ENCODE measurements at places on chromosomes 4 and X. TPM values are rescaled to one million over a fixed set of nuclear protein-coding genes. Genes with fewer than 3 reads are reported as not detected.

The SMIM10 gene
- total RNA-seq, result 4.4 TPM

The FAM3A gene
- 35.3 TPM for total RNA-seq

The HTR2C gene
- total RNA-seq, result not detected

DNA sequence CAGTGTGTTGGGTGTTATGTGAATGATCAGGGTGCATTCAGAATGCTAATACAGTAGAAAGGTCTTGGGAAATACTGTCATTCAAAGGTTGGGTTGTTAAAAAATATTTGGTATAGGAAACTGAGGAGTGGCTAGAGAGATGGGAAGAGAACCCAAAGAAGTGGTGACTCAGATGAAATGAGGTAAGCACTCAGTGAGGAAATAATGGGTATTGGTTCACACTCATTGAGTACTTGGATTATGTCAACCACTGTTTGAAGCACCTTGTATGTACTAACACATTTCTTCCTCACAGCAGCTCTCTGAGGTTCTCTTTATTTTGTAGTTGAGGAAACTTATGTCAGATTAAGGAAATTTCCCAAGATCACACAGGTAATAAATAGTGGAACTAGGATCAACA, 40.8 kb upstream of the NUDT6 start:
- no peak for DNase-seq
- H3K4me3 ChIP-seq, result no peak overlapping the region
- H3K27ac ChIP-seq, result no peak overlapping the region
- H3K4me1 ChIP-seq, result no peaks in the 10 kb centered on the region
- no peaks in the 10 kb centered on the region for H3K36me3 ChIP-seq

- H3K36me3 ChIP-seq, result no peaks in the 10 kb centered on the region
- no peaks in the 10 kb centered on the region for H3K27me3 ChIP-seq
- DNase-seq, result no peak
- no peak overlapping the region for H3K27ac ChIP-seq
- no peaks in the 10 kb centered on the region for H3K4me1 ChIP-seq
These were observed 47.9 kb downstream of the CXCL1 start for GRCh38 chr4:73917081-73917501.

- no peak overlapping the region for H3K4me3 ChIP-seq
- H3K4me1 ChIP-seq, result no peaks in the 10 kb centered on the region
- H3K36me3 ChIP-seq, result no peaks in the 10 kb centered on the region
These were observed 165.8 kb upstream of the CYSLTR1 start for GRCh38 chrX:78493180-78493579.

GRCh38 chr4:95000076-95000648, 242.4 kb downstream of the BMPR1B start:
- H3K4me3 ChIP-seq, result no peak overlapping the region
- no peak for DNase-seq
- H3K27ac ChIP-seq, result no peak overlapping the region
- H3K27me3 ChIP-seq, result no peaks in the 10 kb centered on the region
- H3K4me1 ChIP-seq, result no peaks in the 10 kb centered on the region
- no peaks in the 10 kb centered on the region for H3K36me3 ChIP-seq

DNA sequence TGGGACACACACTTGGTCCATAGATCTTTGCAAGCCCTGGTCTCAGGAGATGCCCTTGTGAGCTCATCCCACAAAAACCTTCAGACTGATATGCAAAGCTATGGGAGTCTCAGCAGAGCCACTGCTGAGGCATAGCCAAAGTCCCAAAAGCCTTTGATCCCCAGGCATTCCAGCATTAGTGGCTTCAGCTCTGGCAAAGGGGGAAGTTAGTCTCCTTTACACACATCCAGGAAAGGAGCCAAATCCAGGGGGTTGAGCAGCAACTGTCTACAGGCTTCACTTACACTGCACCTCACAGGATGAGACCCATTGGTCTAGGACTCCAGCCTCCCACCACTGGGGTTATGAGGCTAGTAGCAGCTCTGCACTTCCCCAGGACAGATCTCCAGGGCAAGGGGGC, 14.0 kb downstream of the PF4 start:
- H3K27ac ChIP-seq, result no peak overlapping the region
- H3K4me1 ChIP-seq, result no peaks in the 10 kb centered on the region
- no peaks in the 10 kb centered on the region for H3K36me3 ChIP-seq
- no peak overlapping the region for H3K4me3 ChIP-seq

DNA sequence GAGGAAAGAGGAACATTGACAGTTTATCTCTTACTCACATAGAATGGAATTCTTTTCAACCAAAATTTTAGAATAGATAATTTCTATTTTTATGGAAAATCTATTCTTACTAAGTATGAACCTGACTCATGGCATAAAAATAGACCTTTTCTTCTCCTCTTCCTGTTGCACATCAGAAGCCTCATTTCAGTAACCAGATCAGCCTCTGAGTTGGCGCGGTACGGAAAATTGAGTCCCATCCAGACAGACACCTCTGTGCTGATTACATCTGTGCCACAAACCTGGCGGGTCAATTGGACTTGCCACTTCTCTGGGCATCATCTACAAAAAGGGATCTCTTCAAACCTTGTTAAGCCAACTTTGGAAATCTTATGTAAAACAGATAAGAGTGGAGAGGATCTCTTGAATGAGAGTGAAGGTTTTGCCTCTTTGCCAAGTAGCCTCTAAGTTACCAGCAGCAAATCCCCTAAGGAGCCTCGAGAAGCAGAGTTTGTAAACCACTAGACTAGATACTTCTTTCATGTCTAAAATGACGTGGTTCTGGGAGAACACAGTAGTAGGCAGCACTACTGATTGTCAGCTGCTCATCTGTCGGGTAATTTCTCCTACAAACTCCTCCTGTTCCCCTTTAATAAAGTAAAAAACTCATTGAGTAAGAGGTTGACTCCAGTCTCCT, 37.4 kb downstream of the TENM3 start:
- H3K4me1 ChIP-seq, result no peaks in the 10 kb centered on the region
- H3K27ac ChIP-seq, result no peak overlapping the region
- H3K4me3 ChIP-seq, result no peak overlapping the region
- DNase-seq, result no peak

GRCh38 chrX:24350217-24350616, 10.2 kb upstream of the SUPT20HL1 start:
- no peak overlapping the region for H3K4me3 ChIP-seq
- no peaks in the 10 kb centered on the region for H3K36me3 ChIP-seq
- no peak for DNase-seq
- no peak overlapping the region for H3K27ac ChIP-seq
- no peaks in the 10 kb centered on the region for H3K4me1 ChIP-seq

DNA sequence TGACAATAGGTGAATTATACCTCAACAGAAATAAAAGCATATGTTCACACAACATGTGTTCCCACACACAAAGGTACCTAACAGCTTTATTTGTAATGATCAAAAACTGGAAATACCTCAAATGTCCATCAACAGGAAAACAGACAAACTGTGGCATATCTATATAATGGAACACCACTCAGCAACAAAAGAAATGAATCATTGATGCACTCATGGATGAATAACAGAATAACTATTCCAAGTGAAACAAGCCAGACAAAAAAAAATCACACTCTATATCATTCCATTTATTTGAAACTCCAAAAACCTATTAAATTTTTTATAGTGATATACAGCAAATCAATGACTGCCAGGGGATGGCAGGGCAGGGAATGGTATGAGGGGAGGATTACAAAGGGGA, 148.1 kb downstream of the PLS3 start:
- H3K4me3 ChIP-seq, result no peak overlapping the region
- no peak for DNase-seq
- no peaks in the 10 kb centered on the region for H3K4me1 ChIP-seq

DNA sequence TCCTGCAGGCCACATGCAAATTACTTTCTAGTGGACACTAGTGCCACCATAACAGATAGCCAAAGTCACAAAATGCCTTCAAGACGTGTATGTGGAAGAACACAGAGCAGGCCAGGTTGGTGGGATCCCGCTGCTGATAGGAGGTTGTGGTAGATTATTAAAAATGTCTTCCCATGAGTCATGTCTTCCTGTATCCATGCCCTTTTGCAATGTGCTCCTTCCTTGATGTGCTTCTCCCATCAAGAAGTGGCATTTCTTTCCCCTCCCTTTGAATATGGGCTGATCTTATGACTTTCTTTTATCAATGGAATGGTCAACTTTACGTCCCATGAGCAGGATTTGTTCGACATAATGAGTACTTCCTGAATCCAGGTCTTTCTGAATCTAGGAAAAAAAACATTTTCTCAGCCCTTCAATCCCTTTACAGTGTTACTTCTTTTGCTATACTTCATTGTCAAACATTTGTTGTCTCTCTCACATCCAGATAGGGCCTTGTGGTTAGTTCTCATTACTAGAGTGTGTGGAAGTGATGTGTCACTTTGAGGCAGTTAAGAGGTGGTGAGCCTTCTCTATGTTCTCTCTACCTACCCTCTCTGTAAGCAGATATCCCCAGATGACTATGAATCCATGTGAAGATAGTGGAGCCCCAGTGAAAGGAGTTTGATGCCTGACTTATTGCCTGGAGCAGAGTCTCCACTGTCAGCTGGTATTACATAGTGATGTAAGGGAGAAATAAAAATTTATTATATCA, 519.2 kb upstream of the DIPK2B start:
- H3K4me3 ChIP-seq, result no peak overlapping the region
- no peaks in the 10 kb centered on the region for H3K36me3 ChIP-seq
- no peak overlapping the region for H3K27ac ChIP-seq
- DNase-seq, result no peak
- H3K4me1 ChIP-seq, result peaks cover 10% of the 10 kb centered on the region

DNA sequence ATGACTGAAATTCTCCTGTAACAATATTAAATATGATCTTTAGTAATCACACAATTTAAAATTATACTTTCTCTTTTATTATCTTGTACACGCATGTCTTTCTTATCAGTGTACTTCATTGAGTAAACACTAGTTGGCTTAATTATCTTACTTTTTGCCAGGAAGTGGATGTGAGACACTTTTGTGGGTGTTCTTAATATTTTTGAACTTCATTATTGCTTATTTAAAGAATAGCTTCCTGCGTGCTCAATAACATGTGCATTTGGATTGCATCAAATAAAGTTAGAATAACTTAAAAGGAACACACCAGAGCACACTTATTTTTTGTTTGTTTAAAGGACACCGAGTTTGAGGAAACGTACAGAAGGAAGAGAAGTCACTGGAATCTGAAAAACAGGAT, 128.5 kb upstream of the VEGFC start:
- no peak overlapping the region for H3K27ac ChIP-seq
- no peak overlapping the region for H3K4me3 ChIP-seq
- no peaks in the 10 kb centered on the region for H3K27me3 ChIP-seq
- no peaks in the 10 kb centered on the region for H3K36me3 ChIP-seq

DNA sequence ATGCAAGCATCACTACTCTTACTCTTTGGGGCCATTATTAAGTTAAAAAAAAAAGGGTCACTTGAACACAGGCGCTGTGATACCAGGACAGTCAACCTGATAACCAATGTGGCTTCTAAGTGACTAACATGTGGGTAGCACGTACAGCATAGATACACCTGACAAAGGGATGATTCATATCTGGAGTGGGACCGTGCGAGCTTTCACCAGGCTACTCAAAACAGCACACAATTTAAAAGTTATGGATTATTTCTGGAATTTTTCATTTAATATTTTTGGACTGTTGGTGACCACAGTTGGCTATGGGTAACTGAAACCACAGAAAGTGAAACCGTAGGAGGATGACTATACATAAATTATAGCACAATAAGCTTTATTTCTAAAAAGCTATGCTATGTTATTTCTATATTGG, 113.8 kb upstream of the STIM2 start:
- H3K4me1 ChIP-seq, result peaks cover 10% of the 10 kb centered on the region
- no peak overlapping the region for H3K27ac ChIP-seq
- H3K27me3 ChIP-seq, result no peaks in the 10 kb centered on the region
- no peaks in the 10 kb centered on the region for H3K36me3 ChIP-seq
- DNase-seq, result no peak

- no peak for DNase-seq
- no peaks in the 10 kb centered on the region for H3K36me3 ChIP-seq
- no peaks in the 10 kb centered on the region for H3K27me3 ChIP-seq
- no peaks in the 10 kb centered on the region for H3K4me1 ChIP-seq
- H3K27ac ChIP-seq, result no peak overlapping the region
These were observed 317.6 kb downstream of the BCOR start for GRCh38 chrX:39779952-39780783.

DNA sequence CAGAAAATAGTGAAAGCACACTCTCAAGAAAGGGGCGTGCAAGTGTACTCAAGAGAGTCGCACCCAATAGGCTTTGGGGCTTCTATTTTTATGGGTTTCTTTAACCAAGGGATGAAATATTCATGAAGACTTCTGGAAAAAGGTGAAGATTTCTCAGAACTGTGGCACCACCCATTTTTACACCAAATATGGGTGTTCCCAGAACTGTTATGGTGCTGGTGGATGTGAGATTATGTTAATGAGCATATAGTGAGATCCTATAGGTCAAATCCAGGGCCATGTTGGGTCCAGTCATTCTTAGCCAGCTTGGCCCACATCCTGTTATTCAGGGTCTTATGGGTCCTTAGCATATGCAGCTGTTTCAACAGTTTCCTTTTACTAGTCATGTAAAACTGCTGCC, 61.0 kb upstream of the SMIM10 start:
- no peaks in the 10 kb centered on the region for H3K36me3 ChIP-seq
- no peak overlapping the region for H3K4me3 ChIP-seq
- no peaks in the 10 kb centered on the region for H3K4me1 ChIP-seq
- no peak overlapping the region for H3K27ac ChIP-seq
- no peak for DNase-seq

GRCh38 chr4:15718959-15719358, 16.1 kb downstream of the BST1 start:
- H3K4me1 ChIP-seq, result peaks cover 31% of the 10 kb centered on the region
- no peak for DNase-seq
- H3K27me3 ChIP-seq, result no peaks in the 10 kb centered on the region
- H3K27ac ChIP-seq, result peak overlapping the region; percentile 53
- H3K4me3 ChIP-seq, result no peak overlapping the region

DNA sequence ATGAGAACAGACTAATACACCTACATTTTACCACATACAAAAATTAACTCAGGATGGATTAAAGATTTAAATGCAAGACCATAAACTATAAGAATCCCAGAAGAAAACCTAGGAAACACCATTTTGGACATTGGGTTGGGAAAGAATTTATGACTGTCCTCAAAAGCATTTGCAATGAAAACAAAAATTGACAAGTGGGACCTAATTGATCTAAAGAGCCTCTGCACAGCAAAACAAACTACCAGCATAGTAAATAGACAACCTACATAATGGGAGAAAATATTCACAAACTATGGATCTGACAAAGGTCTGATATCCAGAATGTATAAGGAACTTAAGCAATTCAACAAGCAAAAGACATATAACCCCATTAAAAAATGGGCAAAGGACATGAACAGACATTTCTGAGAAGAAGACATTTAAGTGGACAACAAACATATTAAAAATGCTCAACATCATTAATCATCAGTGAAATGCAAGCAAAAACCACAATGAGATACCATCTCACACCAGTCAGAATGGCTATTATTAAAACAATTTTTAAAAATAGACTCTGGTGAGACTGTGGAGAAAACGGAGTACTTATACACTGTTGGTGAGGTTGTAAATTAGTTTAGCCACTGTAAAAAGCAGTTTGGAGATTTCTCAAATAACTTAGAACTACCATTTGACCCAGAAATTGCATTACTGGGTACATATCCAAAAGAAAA, 221.7 kb upstream of the DIPK2B start:
- no peak overlapping the region for H3K4me3 ChIP-seq
- H3K27me3 ChIP-seq, result peaks cover 7% of the 10 kb centered on the region
- no peak for DNase-seq
- no peak overlapping the region for H3K27ac ChIP-seq

GRCh38 chr4:10171055-10171454, 54.5 kb upstream of the WDR1 start:
- no peaks in the 10 kb centered on the region for H3K27me3 ChIP-seq
- H3K4me3 ChIP-seq, result no peak overlapping the region

GRCh38 chrX:154458116-154458953, at the start of gene PLXNA3:
Gene PLXNA3 (plus strand): TSS chrX:154458281. CDS start chrX:154460184, 1,903 bp downstream.
- no peak within 1 kb of the TSS for H3K27ac ChIP-seq
- no peaks in the 10 kb centered on the region for H3K27me3 ChIP-seq
- no peak for DNase-seq

Measured in left lung (tissue), 14 donors.